Activated T-cell treated with anti-CD3 and anti-CD28 coated beads, Interleukin-2, amount 50 U/mL, for 48 hours (primary cell): ENCODE measurements at places on chromosomes 1 and 21.
A peak's percentile ranks its signal among the peaks of the same experiment; 100 is the strongest.

GRCh38 chr1:39789571-39790110 lies 976 bp upstream of the BMP8B start:
- DNase-seq, result no peak

- DNase-seq, result peak; percentile 27
Measured at GRCh38 chr1:27487966-27488884, 1.7 kb downstream of the WASF2 start.

- DNase-seq, result no peak
Measured at GRCh38 chr1:226397955-226398636, 9.8 kb downstream of the PARP1 start.

DNA sequence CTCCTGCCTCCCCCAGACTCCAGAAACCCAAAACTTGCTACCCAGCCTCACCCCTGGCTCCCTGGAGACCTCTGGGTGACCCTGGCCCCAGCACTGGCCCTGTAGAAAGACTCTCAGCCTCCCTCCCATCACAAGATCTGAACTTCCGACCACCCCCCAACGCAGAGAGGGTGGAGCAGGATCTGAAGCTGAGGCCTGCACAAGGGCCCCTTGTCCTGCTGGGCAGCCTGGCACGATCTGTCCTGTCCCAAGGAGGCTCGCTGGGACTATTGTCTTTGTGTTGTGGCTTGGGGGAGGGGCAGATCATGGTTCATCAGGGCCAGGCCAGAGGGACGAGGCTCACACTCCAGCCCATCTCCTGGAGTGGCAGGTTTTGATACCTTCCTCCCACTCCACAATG lies 20.0 kb downstream of the PHLDA3 start:
- DNase-seq, result no peak

DNA sequence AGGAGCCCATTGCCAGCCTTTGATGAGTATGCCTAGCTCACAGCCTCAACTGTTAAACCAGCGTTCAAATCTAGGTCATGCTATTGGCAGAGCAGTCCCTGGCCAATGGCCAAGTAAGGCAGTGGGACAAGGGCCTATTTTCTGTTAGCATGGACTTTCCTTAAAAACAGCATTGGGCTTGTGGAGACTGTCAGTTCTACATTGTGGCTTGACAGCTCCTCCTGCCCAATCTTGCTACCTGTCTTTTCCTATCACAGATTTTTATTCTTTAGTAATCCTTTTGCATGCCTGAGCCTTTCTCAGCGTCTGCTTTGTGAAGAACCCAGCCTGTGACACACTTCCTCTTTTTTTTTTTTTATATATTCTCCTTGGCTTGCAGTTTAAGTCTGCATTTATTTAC lies 56.4 kb downstream of the DIP2A start:
- DNase-seq, result no peak

- no peak for DNase-seq
Measured at GRCh38 chr1:161483361-161483760, 21.9 kb upstream of the FCGR2A start.

DNA sequence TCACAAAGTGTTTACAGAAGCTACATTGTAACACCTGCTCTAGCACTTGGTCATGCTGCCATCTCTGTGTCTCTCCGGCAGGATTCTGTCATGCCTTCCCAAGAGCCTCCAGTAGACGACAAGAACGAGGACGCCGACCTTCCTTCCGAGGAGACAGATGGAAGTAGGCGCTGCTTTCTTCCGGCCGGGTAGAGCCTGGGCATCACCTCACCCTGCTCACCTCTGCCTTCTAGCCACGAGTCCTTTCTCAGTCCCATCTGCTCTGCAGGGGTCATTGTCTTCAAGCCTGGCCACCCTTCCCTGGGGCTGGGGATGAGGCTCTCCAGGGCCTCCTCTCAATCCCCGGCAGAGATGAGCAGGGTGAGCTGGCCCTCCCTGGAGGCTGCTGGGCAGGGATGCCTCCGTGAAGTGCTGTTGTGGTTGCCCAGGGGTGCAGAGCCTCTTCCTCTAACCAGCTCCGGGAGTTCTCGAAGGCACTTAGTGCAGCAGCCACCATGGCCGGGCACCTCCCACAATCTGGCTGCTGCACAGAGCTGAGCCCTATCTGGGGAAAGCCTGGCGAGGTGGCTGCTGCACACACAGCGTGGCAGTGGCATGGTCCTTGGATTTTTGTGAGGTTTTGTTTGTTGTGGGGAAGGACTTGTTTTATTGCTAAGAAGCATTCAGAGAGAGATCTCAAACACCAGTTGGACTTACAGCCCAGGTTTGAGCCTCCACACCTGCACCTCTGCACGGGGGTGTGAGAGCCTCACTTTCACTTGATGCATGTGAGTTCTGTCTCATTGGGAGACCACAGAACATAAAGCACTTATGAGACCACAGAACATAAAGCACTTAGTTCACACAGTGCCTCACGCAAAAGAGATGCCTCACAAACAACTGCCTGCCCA lies 48.4 kb downstream of the FAAP20 start:
- DNase-seq, result no peak

GRCh38 chr1:76840278-76840677 lies 27.0 kb upstream of the ST6GALNAC5 start:
- DNase-seq, result no peak

- no peak for DNase-seq
Measured at GRCh38 chr1:23194119-23194984, 22.9 kb downstream of the HTR1D start.

DNA sequence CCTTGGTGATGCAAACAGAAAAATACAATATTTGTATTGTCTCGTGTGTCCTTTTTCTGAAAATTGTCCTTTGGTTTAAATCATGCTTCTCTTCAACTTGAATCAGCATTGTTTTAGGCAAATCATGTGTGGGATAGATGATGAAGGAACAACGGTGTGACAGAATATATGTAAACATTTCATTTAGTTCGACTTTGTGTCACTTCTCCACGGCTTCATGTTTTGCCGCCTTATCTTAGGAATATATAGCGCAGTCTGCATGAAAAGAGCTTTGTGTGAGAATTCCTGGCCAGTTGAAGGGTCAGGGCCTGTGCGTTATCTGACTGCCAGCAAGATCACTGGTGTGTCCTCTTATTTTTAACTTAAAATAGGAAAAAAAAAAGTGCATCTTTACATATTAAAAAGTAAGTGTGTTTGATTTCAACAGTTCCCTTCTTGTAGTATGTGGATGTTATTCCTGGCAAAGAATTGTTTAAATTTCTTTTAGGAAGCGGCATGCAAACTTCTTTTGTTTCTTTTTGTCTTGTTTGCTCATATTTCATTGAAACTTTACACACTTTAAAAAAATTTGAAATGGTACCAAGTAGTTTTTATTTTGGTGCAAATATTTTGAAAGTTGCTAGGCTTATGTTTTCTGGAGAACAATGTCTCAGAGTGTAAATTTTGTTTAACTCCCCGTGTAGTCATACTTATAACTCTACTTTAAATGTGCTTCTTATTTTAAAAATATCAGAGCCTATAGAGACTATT lies 465.2 kb downstream of the USP25 start:
- DNase-seq, result no peak

DNA sequence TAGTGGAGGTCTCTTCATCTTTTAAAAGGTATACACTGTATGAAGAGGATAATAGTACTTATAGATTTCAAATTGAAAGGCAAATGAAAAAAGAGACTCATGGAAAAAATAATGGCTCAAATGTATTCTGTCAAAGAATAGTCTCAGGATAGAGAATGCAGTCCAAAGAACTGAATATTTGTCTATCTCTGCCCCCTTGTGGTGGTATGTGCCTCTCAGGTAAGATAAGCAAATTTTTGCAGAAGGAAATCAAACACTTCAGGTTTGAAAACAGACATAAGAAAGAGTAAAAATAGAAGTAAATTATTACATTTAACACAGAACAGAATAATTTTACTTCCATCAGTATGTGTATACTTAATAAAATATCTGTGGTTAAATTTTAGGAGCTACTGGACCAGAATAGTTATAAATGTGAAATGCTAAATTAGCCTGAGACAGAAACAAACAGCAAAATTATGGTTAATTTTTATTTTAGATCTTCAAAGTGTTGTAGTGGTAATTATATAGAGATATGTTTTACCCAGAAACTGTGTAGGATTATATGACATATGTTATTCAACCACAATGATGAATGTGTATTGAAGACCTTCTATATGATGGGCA lies 164.4 kb upstream of the PALMD start:
- DNase-seq, result no peak

GRCh38 chr1:1782399-1783221 lies 4.3 kb upstream of the NADK start:
- DNase-seq, result peak; percentile 53

- no peak for DNase-seq
Measured at GRCh38 chr1:62176597-62177312, 17.9 kb upstream of the L1TD1 start.

- DNase-seq, result peak; percentile 77
Measured at GRCh38 chr1:58815069-58815685, 31.3 kb upstream of the JUN start.

- DNase-seq, result no peak
Measured at GRCh38 chr1:219938706-219939105, 10.3 kb upstream of the SLC30A10 start.

GRCh38 chr1:85801520-85801919 lies 93.3 kb upstream of the ZNHIT6 start:
- no peak for DNase-seq

DNA sequence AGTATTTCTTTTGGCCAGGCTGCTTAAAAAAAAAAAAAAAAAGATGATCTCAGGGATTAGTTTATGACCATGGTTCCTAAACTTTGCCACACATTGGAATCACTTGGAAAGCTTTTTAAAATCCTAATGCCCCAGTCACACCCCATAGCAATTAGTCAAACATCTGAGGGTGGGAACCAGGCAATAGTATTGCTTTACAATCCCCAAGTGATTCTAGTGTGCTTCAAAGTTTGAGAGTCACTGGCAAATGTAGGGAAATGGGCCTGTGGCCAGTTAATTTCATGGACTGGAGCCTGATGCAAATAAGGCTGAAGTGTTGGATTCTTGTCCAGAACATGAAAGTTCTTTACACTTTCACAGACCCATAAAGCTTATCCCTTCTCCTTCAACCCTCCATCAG lies 374.6 kb upstream of the ESRRG start:
- DNase-seq, result no peak

DNA sequence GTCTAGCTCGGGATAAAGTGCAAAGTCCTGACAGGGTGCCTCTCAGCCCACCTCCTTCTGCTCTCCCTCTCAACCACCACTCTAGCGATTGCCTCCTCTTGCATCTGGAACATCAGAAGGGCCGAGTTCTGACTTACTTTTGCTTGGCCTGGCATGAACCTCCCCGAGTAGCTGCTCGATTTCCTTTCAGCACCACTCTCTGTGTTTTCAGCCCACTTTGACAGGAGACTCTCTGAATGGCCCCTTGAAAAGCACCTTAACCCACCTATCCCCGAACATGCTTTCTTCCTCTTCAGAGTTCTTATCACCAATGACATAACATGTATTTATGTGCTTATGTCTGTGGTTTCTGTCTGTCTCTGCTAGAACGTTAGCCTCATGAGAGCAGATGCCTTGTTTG lies 225.8 kb upstream of the RUNX1 start:
- no peak for DNase-seq

GRCh38 chr21:15947677-15948076 lies 217.9 kb downstream of the USP25 start:
- no peak for DNase-seq

GRCh38 chr1:6269720-6270400 lies 9.0 kb upstream of the GPR153 start:
- no peak for DNase-seq

DNA sequence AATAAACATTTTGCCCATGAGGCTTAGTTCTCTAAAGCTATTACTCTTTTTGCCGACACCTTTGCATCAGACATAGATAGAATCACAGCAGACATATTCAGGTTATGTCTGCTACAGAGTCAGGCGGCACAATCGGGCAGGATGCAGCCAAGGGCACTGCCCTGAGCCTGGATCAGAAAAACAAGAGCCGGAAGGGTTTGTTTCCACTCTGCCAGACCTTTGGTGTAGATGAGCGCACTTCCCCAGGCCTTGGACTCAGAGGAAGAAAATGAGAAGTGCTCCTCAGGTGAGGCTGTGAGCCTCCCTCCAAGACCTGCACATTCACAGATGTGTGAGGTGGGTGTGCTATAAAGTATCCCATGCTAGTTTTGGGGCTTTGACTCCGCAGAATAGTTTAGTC lies 43.7 kb downstream of the GNG12 start:
- no peak for DNase-seq

DNA sequence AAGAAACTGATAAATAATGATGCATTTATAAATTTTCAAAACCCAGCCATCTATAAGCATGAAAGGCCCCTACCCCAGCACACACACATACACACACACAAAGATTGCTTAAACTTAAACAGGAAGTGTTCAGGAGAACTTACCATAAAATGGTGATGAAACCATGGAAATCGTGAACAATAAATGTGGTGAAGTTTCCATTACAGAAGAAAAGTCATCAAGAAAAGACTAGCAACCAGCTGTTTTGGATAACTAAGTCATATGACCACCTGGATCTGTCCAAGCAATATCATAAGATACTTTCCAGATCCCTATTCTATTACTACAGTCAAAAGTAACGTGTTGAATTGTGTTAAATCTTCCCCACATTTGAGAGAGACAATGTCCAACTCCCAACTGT lies 24.1 kb downstream of the RGS5 start:
- DNase-seq, result no peak

- DNase-seq, result no peak
Measured at GRCh38 chr1:109399326-109399957, 1.7 kb upstream of the SORT1 start.

- DNase-seq, result no peak
Measured at GRCh38 chr1:158583962-158584361, 4.3 kb upstream of the OR10X1 start.

- no peak for DNase-seq
Measured at GRCh38 chr1:47664356-47664755, 226.5 kb downstream of the FOXD2 start.

DNA sequence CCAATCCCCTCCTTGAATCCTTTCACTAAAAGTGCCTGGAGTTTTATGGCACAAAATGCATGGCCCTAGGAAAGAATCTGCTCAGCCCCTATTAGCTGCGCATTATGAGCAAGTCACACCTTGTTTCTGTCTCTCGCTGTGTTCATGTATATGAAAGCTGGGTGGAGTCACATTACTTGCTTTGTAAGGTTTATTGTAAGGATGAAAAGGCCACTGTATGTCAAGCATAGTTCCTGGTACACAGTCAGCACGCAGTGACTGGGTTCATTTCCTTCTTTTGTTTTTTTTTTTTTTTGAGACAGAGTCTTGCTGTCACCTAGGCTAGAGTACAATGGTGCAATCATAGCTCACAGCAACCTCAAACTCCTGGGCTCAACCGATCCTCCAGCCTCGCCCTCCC lies 6.7 kb upstream of the SLC9A1 start:
- DNase-seq, result no peak

GRCh38 chr1:36947384-36947783 lies 86.9 kb downstream of the GRIK3 start:
- DNase-seq, result no peak

GRCh38 chr1:154863315-154864174 lies 6.5 kb downstream of the KCNN3 start:
- DNase-seq, result peak; percentile 64

DNA sequence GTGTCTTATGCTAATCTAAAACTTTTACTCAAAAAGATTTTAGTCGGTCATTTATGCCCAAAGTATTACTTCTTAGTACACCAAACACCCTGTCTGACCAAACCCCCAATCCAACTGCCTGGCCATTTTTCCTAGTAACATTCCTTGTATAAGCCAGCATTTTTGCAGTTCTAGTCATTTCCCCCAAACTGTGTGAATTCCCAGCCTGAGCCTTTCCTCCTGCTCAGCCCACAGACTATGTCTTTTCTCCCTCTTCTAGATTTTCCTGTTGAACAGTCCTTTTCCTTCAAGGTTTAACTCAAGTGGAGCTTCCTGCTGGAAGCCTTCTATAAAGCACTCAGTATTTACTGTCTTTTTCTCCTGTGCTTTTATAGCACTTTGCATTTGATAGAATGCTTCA lies 843.8 kb downstream of the USP25 start:
- DNase-seq, result no peak
